ENCODE measurements at places on chromosomes 4 and X.

DNA sequence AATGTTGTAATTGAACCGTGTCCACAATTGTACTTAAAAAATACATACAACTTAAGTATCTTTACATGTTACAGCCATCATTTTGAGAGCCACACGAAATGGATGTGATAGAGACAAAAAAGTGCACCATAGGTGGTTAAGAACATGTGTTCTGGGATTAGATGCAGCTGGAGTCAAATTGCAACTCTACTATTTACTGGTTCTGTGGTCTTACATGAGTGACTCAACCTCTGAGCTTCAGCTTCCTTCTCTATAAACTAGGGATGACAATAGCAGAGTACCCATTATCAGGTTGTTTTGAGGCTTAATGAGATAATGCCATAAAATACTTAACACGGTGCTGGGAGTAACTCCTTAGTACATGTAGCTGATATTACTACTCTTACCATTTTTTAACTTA lies 130.4 kb downstream of the IDS start:
- no peak for DNase-seq

DNA sequence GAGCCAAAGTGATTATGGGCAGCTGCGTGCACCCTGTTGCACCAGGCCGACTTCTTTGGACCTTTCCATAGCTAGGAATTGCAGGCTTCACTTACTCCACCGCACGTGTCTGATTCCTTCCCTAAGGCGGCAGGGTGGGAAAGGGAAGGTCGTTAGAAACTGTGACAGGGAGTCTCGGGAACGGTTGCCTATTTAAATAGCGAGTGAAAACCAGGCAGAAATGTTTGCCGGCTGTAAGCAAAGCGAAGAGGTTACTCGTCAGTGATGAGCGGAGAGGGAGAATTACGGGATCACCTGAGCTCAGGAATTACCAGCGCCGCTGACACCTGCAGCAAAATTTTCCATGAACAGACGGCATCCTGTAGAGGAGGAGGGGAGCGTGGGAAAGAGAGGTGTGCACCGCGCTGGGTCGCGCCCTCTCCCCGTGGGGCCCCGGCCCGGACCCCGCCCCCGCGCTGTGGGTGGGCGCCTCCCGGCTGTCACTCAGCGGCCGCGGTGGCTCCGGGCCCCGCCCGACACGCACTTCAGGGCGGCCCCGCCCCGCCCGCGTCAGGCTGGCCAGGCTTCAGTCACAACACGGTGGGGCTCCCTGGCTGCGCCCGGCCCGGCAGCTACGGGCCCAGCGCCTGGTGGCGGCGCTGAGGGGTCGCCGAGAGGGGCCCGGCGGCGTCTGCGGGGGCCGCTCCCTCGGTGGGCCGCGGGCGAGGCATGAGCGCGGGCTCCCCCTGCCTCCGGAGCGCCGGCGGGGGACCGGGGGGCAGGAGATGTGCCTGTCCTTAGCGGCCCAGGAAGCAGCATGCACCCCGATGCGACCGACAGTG lies at the start of gene SNX25:
Gene SNX25 (plus strand): TSS at position 568 of the 821 bp plus-strand sequence. CDS start 229 bp downstream, at position 797.
- peak; percentile 87 for DNase-seq

DNA sequence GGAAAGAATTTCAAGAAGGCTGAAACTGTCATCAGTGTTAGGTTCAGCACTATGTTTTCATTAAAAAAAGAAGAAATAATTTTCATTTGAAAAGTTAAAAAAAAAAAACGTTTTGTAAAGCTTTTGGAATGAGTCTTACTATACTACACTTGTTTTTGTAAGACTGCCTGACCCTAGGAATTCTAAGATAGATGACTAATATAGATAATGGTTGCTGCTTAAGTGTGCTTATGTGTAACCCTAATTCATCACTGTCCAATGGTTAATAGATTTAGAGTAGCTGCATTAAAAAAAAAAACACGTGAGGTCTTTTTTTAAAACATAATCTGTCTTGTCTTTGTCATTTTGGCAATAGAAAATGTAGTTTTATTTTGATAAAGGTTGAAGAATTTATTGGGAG lies 323.2 kb downstream of the IL1RAPL1 start:
- no peak for DNase-seq

DNA sequence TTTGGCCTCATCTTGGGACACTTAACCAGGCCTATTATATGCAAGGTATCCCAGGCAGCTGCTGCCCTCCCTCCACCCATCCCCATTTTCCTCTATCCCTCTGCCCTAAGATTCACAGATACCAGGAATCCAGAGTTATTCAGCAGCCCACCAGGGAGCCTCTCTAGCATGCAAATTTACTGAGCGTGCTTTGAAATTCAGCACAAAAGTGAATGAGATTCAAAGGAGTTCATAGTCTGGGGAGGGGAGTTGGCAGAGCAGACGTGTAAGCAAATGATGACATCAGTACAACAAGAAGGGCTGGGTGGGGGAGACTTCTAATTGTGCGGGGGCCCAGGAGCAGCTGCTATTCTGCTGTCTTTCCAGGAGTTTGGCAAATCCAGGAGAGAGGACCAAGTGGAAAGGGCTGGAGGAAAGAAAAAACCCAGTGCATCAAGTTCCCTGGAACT lies 1.7 kb upstream of the MTM1 start:
- no peak for DNase-seq

DNA sequence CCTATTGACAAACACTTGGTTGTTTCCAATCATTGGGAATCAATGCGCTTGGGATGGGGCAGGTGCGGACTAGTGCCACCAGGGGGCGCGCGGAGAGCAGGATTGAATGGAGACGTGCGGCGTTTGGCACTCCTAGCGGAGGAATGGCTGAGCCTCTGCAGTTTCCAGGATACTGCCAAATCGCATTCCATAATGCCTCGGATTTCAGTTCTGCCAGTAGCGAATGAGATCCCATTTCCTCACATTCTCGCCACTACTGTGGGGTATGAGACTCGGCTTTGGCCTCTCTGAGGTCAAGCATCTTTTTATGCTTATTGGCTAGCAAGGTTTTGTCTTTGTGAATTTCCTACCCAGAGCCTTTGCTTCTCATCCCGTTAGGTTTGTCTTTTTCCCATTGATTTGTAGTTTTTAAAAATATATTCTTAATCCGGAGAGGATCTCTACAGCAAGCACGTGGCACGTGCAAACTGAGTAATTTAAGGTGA lies 28.7 kb downstream of the CLDN34 start:
- DNase-seq = peak; percentile 88

- DNase-seq = no peak
These were observed 23.9 kb upstream of the MSN start for GRCh38 chrX:65643531-65644052.

DNA sequence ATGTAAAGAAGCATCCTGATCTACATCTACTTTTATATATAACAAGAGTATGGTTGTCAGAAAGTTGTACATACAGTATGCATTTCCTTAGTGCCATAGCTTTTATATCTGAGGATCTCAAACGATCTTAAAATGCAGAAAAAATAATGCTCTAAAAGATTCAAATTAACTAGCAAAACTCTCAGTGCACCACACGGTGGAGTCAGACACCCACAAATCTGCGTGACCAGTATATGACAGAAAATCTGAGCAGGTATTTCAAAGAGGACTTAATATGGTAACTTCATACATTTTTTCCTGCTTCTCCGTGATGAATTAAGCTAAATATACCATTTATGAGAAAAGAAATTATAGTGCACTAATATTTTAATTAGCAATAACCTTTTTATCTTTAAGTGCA lies 803.0 kb downstream of the DMD start:
- DNase-seq = no peak

GRCh38 chr4:40912460-40913184 lies 162.9 kb downstream of the NSUN7 start:
- DNase-seq = no peak

DNA sequence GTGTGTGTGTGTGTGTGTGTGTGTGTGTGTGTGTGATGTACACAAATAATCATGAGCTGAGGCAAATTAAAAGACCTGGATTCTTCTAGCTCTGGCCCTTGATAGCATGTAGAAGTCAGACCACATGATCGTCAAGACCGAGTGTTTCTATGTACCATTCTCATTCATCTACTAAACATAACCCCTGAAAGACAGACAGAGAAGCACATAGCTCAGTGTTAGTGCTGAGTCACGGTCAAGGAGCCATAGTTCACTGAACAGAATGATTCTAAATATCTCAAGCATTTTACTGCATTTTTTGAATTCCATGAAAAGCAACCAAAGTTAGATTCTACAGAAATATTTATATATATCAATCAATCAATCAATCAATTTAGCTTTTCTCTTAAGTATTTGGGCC lies 412.3 kb upstream of the CXorf51A start:
- no peak for DNase-seq

DNA sequence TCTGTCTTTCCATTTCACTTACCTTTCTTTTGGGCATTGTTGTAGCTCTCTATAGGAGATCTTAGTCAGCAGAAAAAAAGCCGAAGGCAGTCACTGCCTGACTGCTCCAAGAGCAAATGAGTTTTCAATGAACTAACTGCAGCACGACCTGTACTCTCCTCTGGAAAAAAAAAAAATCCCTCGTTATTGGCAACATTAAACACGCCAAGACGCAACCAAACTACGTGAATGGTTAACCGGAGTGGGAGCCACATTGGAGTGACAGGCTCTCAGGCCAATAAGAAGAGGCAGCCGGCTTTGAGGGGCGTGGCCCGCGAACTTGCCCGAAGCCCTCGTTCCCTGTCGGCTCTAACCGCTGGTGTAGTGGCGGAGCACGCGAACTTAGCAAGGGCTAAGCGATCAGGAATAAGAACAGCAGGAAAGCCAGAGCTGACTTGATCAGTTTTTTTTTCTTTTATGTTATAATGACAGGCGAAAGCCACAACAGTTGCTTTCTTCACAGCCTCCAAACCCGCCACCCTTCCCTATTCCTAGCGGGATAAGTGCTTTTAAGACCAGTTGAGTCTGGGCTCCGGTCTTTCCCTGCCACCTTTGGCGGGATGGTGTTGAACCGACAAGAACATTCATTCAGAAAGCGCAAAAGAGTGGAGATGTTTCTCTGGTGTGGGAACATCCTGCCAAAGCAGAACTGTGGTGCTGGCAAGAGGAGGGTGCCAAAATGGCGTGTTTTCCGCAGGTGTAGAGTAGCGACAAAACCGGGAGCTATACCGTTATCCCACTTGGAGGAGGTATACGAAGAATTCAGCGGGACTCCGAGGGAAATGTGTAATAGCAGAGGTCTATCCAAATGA lies 80.0 kb downstream of the HMGN5 start:
- DNase-seq = peak; percentile 92

DNA sequence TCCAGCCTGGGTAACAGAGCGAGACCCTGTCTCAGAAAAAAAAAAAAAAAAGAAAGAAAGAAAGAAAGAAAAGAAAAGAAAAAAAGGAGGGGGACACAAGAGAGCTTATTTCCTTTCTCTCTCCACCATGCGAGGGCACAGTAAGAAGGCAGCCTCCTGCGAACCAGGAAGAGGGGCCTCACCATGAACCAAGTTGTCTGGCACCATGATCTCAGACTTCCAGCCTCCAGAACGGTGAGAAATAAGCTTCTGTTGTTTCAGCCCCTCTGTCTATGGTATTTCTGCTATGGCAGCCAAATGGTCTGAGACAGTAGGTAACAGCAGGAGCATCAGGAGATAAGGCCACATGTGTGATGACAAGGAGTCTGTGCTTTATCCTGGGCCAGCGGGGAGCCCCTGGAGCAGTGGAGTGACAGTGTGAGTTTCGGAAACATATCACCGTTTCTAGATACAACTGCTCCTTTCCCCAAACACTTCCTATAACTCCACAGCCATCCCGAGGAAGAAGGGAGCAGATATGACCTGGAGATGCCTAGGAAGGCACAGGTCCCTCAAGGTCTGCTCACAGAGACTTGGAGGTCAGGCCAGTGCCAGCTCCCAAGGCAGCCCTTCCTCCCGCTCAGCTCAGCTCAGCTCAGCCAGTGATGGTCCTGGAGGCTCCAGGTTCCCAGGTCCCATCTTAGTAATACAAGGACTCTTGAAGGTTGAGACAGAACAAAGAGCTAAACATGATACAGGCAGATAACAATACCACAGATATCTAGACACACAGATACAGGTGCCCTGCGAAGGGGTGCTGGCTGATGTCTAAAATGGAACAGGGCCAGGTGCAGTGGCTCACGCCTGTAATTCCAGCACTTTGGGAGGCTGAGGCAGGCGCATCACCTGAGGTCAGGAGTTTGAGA lies 17.7 kb downstream of the JAKMIP1 start:
- no peak for DNase-seq

GRCh38 chrX:40953369-40953768 lies 131.9 kb upstream of the USP9X start:
- no peak for DNase-seq

GRCh38 chrX:145532176-145532780 lies 285.0 kb downstream of the SPANXN1 start:
- DNase-seq = no peak

DNA sequence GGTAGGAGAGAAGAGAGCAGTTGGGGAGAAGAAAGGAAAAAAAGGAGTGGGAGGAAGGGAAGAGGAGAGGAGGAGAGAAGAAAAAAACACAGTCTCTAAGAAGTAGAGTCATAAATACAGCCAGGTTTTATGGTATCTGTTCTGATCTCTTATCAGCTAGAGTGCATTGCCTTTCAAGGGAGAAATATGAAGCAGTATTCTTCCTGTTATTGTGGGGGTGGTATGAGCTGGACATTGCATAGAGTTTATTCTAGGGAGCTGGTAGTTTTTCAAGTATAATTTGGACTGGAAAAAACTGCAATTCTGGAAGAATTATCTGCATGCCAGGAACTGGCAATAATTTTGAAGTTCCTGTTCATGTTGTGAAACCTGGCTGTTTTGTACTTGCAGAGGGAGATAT lies 54.9 kb upstream of the TAB3 start:
- no peak for DNase-seq

DNA sequence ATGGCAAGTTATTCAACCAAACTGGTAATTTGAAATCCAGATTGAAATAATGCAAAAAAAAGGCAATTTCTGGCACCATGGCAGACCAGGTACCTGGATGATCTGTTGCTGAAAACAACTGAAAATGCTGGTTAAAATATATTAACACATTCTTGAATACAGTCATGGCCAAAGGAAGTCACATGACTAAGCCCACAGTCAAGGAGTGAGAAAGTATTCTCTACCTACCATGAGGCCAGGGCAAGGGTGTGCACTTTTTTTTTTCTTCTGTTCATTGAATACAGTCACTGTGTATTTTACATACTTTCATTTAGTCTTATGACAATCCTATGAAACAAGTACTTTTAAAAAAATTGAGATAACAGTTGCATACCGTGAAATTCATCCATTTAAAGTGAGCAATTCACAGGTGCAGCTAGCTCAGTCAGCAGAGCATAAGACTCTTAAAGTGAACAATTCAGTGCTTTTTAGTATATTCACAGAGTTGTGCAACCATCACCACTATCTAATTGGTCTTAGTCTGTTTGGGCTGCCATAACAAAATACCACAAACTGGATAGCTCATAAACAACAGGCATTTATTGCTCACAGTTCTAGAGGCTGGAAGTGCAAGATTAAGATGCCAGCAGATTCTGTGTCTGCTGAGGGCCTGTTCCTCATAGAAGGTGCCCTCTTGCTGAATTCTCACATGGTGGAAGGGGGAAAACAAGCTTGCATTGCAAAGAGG lies 4.8 kb upstream of the MPP1 start:
- DNase-seq = no peak

DNA sequence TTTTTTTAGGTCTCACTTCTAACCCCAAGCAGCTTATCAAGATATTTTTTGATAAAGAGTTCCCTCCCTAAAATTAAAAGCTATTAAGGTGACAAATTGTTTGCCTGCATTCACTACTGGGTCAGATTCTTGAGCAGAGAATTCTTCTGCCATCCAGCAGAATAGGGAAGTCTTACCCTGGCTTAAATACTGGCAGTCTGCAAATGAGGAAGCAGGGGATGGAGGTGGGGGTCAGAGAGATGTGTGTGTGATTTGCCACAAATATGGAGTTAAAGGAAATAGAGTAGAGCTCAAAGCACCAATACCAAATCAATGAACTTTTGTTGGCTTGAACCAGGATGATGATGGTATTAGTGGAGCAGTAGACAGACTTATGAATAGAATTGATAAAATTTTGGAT lies 122.2 kb downstream of the ANXA5 start:
- no peak for DNase-seq

- no peak for DNase-seq
These were observed 14.3 kb downstream of the ANTXR2 start for GRCh38 chr4:80058740-80059139.

Measured in dermis blood vessel endothelial cell (primary cell).